EL (cell line): ENCODE measurements at places on chromosomes 6 and 20.

DNA sequence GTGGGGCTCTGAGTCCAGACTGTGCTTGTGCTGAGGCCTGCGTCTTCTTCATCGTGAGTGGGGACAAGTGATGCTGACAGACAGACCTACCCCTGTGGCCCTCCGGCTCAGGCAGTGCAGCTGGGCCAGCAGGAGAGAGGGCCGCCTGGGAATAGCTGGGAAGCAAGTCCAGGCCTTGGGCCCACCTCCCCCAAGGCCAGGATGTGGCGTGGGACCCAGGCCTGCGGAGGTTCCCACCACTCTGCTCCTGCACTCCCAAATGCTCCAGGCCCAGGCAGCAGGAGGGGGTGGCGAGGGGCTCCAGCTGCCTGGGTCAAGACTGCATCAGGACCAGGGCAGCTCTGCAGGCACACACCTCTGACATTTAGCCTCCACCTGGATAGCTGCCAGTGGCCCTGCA is 38.3 kb downstream of the DAAM2 start:
- DNase-seq: no peak

- DNase-seq: peak; percentile 53
Observed at GRCh38 chr6:155530219-155530834, 74.7 kb upstream of the NOX3 start.

- no peak for DNase-seq
Observed at GRCh38 chr20:61882716-61883615, 182.7 kb downstream of the TAF4 start.

DNA sequence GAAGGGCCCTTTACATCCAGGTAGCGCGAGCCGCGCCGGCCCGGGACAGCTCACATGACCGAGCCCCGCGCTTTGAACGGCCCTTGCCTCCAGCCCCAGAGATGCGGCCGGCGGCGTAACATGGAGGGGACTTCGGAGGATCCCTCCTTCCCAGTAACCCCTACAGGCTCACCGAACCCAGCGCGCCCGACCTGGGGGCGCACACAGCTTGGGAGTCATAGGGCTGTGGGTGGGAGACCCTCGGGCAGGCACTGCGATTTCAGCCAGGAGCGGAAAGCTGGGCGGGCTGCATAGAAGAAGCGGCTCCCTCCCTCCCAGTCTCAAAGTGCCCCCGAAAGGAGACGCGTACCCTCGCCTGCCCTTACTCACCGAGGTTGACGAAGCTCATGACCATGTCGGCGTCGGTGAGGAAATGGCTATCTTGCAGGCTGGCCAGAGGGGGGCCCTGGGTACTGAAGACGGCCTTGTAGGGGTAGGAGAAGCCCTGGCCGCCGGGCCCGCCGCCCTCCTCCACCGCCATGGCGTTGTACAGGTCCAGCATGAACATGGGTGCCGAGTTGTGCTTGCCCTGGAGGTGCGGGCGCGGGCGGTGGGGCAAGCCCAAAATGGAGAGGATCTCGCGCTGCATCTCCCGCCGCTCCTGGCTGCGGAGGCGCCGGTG is 975 bp downstream of the BMP7 start:
- DNase-seq: no peak

DNA sequence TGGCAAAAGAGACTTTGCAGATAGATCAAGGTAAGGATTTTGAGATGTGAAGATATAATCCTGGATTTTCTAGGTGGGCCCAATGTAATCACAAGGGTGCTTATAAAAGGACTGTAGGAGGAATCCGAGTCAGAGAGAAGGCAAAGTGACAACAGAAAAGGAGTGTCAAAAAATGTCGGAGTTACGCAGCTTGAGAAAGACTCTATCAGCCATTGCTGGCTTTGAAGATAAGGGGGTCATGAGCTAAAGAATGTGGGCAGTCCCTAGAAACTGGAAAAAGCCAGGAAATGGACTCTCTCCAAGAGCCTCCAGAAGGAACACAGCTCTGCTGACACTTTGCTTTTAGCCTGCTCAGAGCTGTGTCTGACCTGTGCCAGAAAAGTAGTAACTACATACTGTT is 8.7 kb upstream of the RWDD1 start:
- no peak for DNase-seq
